Smooth muscle cell of the coronary artery (primary cell): ENCODE measurements at places on chromosomes 12 and 14. TPM values are rescaled to one million over a fixed set of nuclear protein-coding genes. Genes with fewer than 3 reads are reported as not detected.

The WIF1 gene
- total RNA-seq, result not detected in 2 replicates

The KRT79 gene
- total RNA-seq, result not detected in 2 replicates

The KRT77 gene
- total RNA-seq, result not detected in 2 replicates

The EIF2B1 gene
- 33.6 and 34.5 TPM in 2 replicates for total RNA-seq

The BICDL1 gene
- total RNA-seq, result 0.23 TPM in 1 of 2 replicates, not detected in the other

The RNFT2 gene
- total RNA-seq, result 0.35 and 4.2 TPM in 2 replicates

The SOAT2 gene
- not detected in 2 replicates for total RNA-seq

The RNF212B gene
- total RNA-seq, result not detected in 2 replicates

The OR4L1 gene
- total RNA-seq, result not detected in 2 replicates

The TMEM229B gene
- 0.15 and 1.9 TPM in 2 replicates for total RNA-seq

The SPTB gene
- 0.15 TPM in 1 of 2 replicates, not detected in the other for total RNA-seq
